ENCODE measurements at places on chromosomes 3 and 15. TPM values are rescaled to one million over a fixed set of nuclear protein-coding genes. Genes with fewer than 3 reads are reported as not detected.

SLC6A1 gene
- total RNA-seq = not detected

HIGD2B gene
- total RNA-seq = 0.67 TPM

SPTBN5 gene
- 2.5 TPM for total RNA-seq

ABHD6 gene
- 61.1 TPM for total RNA-seq

GP9 gene
- total RNA-seq = not detected

C3orf20 gene
- under 0.01 TPM for total RNA-seq

SNTN gene
- total RNA-seq = not detected

NTRK3 gene
- not detected for total RNA-seq

UCN2 gene
- total RNA-seq = 22.5 TPM

ABHD14A gene
- total RNA-seq = 16.0 TPM

SLC24A5 gene
- total RNA-seq = 1,301 TPM

PROK2 gene
- total RNA-seq = not detected

PLCB2 gene
- total RNA-seq = 1.1 TPM

MNS1 gene
- total RNA-seq = 1.1 TPM

GPR149 gene
- total RNA-seq = not detected

AMOTL2 gene
- total RNA-seq = 35.0 TPM

MOBP gene
- total RNA-seq = under 0.01 TPM

DNAJA4 gene
- 37.2 TPM for total RNA-seq

FBXL22 gene
- total RNA-seq = not detected

KLHL6 gene
- 2.1 TPM for total RNA-seq

GNAT1 gene
- not detected for total RNA-seq

PFN2 gene
- 225 TPM for total RNA-seq

SYNPR gene
- total RNA-seq = not detected

SV2B gene
- 0.33 TPM for total RNA-seq

NME9 gene
- total RNA-seq = under 0.01 TPM

CSPG4 gene
- 168 TPM for total RNA-seq

CSTA gene
- total RNA-seq = not detected

DLEC1 gene
- total RNA-seq = 0.15 TPM

IL5RA gene
- 0.46 TPM for total RNA-seq

LCTL gene
- 2.3 TPM for total RNA-seq

CACNA2D2 gene
- under 0.01 TPM for total RNA-seq

ALDH1A3 gene
- total RNA-seq = 12.0 TPM

PTH1R gene
- not detected for total RNA-seq

ARGFX gene
- total RNA-seq = not detected

GUCA1C gene
- not detected for total RNA-seq

TM4SF18 gene
- 4.5 TPM for total RNA-seq

DUOX1 gene
- total RNA-seq = not detected

TMEM42 gene
- 8.4 TPM for total RNA-seq

Measured in melanocyte of skin (primary cell).